Naive thymus-derived CD8-positive, alpha-beta T cell (primary cell): ENCODE measurements at places on chromosomes 16 and 17. TPM values are rescaled to one million over a fixed set of nuclear protein-coding genes. Genes with fewer than 3 reads are reported as not detected.

DNA sequence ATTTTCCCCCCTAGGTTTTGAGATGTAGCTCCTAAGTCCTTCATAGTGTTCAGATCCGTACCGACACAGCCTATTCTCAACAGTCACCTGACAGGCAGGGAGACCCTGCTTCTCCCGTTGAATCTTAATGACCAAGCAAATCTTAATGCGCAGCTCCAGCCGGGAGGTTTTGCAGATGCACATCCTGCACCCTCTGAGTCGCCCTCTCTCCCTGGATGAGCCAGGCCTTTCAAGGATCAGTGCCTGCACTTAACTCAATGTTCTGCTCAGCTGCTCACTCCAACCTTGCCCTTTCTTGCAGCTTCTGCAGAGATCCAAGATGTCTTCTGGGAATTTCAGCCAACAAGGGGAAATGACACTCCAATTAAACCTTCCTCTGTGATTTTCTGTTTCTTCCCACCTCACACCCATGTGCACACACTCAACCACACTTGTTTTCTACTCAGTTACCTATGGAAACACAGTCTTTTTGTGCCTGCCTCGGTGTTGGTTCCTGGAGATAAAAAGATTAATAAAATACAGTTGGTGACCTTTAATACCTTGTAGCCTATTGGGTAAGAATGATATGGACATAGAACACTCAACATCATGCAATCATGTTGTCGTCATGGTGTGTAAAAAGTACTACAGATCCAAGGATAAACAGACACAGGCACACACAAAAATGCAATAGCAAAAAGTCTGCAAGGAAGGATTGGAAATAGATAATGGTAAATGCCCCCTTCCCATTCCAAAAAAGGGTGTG lies 76.9 kb upstream of the DYNLRB2 start:
- DNase-seq, result no peak

The MYO15A gene
- polyA plus RNA-seq, result 0.46 TPM

DNA sequence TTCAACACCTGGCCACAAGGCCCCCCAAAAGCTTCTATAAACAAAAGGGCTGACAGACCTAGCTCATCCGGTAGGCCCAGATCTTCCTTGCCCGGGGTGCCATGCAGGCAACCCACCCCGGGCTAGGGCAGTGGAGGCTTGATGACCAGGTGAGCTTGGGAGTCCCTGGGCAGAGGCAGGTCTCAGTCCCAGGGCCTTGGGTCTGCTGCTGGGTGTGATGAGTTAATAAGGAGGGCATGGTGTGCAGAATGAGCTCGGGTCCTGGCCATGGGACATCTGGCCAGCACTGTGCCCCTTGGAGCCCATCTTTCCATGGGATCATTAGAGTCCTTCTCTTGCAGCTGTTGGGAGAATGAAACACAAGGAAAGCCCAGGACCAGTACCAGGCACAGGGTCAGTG lies 20.2 kb upstream of the MPRIP start:
- no peak for DNase-seq

The TP53TG3C gene
- polyA plus RNA-seq, result not detected

The TIGD7 gene
- 5.8 TPM for polyA plus RNA-seq

The C16orf74 gene
- 19.1 TPM for polyA plus RNA-seq

DNA sequence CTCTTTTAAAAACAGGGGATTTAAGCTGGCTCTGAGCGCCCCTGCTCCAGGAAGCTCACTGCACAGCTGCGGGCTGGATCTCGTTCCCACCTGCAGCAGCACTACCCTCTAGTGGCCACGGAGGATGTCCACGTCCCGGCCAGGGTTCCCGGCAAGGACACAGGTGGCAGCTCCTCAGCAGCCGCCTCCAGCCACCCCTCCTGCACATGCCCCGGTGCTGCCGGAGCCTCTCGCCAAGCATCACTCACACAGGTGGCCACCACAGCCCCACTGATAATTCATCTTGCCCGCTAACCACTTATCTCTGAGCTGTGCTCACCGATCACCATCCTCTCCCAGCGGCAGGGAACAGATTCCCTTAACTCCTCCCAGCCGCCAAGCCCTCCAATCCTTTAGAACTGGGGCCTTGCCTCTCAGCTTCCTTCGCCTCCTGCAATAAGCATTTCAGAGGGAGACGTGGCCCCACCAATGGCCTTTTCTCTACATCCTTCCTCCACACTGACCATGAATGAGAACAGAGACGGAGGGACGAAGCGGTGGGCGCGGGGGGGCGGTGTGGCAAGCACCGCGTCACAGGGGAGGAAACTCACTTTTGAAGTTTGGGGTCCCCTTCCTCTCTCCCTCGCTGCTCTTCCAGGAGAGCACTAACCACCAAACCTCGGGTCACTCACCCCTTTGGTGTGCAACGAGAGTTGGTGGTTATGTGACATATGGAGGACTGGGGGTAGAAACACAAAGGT lies 222.1 kb downstream of the RBFOX3 start:
- DNase-seq, result no peak

- no peak for DNase-seq
These were observed 86.1 kb downstream of the UTP18 start for GRCh38 chr17:51346218-51346982.

The IL4R gene
- polyA plus RNA-seq, result 34.7 TPM

The TBC1D3I gene
- 0.09 TPM for polyA plus RNA-seq

The ENPP7 gene
- not detected for polyA plus RNA-seq

DNA sequence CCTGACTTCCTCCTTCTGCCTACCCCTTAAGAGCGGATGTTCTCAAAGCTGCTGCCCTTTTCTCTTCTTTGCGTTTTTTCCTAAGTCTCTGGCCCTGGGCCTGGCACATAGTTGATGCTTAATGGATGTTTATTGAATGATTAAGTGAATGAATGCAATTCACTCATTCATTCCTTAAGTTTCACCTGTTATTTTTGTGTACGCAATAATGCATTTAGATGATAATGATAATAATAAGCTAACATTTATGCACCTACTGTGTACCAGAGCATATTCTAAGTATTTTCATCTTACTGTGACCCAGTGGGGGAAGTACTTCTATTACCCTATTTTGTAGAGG lies 4.4 kb downstream of the CCL5 start:
- DNase-seq, result no peak
